ENCODE measurements at places on chromosomes 6 and 20.

DNA sequence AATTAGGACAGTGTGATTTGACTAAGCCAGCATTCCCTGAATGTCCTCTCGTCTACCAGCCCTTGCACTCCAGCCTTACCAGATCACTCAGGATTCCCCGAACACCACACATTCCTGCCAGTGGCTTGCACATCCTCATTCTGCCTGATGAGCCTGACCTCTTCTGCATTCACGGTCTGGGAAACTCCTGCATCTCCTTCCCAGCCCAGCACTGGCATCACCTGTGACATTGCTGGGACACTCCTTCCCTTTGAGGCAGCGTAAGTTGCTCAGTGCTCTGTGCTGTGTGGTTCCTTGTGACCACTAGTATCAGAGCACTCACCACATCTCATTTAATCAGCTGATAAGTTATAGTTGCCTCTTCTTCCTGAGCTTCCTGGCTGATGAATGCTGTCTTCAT, 17.3 kb downstream of the NCOA7 start:
- no peak for DNase-seq

GRCh38 chr6:33013608-33014007, 4.2 kb upstream of the HLA-DOA start:
- DNase-seq = no peak

DNA sequence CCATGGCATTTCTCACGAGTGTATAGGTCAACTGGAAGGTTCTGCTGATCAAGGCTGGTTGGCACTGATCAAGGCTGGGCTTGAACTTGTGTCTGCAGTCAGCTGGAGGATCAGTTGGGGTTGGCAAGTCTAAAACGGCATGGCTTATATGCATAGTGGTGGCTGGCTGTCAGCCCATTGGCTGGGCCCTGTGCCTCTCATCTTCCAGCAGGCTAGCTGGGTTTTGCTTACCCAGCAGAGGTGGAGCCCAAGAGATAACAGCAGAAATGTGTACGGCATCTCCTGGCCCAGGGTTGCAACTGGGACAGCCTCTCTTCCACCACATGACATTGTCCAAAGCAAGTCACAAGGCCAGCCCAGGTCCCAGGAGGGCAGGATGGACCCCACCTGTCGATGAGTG, 158.2 kb downstream of the BMP7 start:
- DNase-seq = no peak

DNA sequence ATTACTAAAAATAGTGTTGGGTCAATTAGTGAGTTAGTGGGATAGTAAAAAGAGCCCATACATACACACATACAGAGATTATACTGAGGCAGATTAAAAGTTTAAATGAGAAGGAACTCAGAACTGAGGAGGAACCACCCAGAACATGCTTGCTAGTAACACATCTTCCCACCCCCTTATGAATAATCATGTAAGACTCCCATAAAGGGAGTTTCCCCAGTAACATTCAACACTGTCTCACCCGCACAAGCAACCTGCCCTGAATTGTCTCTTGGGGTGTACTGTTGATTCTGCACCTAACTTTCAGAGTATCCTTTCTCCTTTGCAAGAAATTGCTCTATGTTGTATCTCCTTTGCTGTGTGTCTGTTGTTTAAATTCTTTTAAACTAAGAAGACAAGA, 11.1 kb upstream of the HLA-DQB2 start:
- DNase-seq = no peak

- DNase-seq = no peak
These were observed 973 bp downstream of the TRIM38 start for GRCh38 chr6:25963426-25964123.

- no peak for DNase-seq
These were observed 9.7 kb upstream of the GCNT2 start for GRCh38 chr6:10511477-10511876.

GRCh38 chr6:163720460-163721235, 306.1 kb downstream of the QKI start:
- no peak for DNase-seq

- no peak for DNase-seq
These were observed 35.5 kb downstream of the DHX35 start for GRCh38 chr20:38997622-38998021.

GRCh38 chr6:169966312-169967181, 215.1 kb downstream of the ERMARD start:
- DNase-seq = no peak

DNA sequence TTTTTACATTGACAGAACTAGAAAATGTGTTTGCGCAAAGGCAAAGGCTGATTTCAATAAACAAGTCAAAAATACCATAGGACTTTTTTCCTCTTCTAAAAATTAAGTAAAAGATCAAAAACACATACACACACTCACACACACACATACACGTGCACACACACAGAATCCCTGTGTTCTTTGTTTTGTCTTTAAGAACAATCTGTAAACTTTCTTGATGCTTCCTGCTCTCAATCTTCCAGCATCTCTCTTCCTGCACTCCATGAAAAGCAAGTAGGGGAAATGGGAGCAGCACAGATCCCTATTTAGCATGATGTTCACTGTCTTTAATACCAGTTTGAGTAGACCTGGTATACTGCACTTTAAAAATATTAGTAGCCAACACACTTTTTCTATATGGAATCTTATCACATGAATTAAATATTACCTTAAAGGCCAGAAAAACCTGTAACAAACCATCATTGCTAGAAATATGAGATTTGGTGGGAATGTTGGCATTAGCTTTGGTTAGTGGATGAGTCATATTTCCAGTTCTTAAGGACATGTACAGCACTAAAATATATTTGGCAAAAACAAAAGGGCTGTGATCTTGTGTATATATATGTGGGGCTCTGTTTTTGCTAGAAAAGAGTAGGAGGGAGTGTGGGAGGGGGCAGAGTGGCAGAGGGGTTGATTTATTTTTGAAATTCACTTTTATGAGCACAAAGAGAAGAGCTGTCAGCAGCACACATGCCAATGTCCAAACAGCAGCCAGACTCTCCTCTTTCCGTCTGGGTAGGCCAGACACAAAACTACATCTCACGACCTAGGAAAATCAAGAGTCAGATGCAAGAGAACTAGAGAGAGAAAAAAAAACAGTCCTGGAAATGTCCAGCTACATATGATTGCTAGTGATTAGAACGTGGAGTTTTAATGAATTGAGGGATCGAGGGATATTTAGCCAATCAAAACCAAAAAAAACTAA, 4.6 kb downstream of the PTPRK start:
- no peak for DNase-seq

- no peak for DNase-seq
These were observed 101.5 kb downstream of the POPDC3 start for GRCh38 chr6:105078386-105078708.

- no peak for DNase-seq
These were observed 188.4 kb upstream of the PHACTR1 start for GRCh38 chr6:12528136-12528535.

GRCh38 chr6:40419946-40420728, 167.0 kb downstream of the LRFN2 start:
- DNase-seq = no peak

DNA sequence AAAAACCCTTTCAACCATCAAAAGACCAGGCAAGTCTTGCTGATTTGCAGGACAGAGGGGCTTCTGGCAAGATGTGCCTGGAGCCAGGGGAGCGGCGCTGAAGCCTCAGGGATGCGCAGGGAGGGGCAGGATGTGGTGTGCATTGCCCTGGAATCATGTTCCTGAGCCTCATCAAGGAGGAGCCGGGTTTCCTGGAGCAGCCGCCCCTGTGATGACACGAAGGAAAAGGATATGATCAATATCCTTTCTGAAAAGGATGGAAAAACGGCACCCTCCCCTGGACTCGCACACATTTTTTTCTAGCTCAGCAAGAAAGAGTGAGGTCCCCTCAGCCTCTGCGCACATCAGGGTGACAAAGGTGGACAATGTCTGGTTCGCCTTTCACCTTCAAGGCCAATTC, 173.1 kb upstream of the SSTR4 start:
- DNase-seq = no peak

- DNase-seq = no peak
These were observed 41.6 kb downstream of the FAM209B start for GRCh38 chr20:56574531-56575142.

GRCh38 chr6:41878961-41879405, 16.2 kb downstream of the USP49 start:
- no peak for DNase-seq

DNA sequence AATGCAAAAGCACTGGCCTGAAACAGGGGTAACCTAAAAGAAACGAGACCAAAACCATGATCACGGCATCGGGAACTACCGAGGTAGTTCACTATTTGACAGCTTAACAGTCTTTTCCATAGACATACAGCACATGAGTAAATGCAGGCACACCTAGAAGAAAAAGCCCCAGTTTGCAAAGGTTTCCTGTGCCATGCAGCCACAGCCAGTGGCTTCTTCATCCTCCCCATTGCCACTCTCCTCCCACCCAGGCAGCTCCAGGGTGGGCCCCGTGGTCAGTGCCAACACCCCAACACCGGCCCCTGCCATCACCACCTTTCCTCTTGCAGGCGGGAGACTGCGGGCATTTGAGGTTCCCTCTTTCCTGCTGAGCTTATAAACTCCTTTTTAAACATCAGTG, 115.4 kb downstream of the SLC23A2 start:
- DNase-seq = no peak

- no peak for DNase-seq
These were observed 247.5 kb downstream of the TMEM242 start for GRCh38 chr6:157075549-157076450.

GRCh38 chr6:37202788-37203491, 33.0 kb downstream of the PIM1 start:
- DNase-seq = no peak

DNA sequence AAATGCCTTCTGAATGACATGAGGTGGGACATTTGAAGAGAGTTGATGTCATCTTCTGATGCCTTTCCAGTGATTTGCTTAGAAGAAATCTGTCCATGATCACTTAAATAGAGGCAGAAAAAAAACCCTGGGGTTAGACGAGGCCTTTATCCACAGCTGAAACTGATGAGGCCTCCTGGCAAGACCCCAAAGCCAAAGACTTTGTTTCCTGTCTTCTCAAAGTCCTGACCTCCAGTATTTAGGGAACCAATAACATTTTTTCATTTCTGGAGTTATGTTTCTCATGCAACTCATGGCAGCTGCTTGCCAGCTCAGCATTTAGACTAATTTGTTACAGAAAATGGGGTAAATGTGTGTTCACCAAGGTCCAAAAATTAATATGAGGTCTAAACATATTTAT, 248.0 kb upstream of the PRDM1 start:
- no peak for DNase-seq

GRCh38 chr20:63955827-63956663, at the start of gene UCKL1:
UCKL1 (minus strand) TSS chr20:63956416; CDS start chr20:63956372, 44 bp downstream.
- DNase-seq = peak; percentile 85

- DNase-seq = no peak
These were observed 6.7 kb downstream of the SDC4 start for GRCh38 chr20:45341579-45341938.

DNA sequence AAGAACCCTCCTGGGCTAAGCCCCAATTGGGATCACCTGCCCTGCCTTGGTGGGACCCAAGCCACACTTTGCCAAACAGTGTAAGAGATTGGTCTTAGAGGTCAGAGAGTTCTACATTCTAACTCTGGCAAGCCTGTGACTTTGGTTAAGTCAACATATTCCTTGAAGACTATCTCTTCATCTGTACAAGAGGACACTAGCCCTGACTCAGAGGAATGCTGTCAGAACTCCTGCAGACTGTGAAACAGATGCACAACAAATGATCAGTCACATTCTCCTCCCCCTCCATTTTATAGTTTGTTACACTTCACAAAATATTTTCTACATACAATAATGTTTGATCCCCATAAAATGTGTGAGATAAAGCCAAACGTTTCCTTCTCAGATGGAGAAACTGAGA, 91.7 kb upstream of the EPB41L1 start:
- DNase-seq = no peak

DNA sequence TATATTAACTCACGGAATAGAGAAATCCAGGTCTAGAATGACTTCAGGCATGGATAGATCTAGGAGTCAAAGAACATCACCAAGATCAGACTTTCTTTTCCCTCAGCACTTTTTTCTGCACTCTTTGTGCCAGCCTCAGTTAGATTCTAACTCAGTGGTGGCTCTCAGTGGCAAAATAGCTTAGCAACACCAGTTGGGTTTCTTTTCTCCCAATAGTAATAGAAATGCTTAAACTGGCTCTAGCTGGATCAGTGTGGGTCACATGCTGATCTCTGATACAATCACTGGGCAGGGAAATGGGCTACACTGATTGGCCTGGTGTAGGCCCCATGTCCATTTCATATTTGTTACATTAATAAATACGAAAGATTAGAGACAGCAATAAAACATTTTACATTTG, 44.2 kb upstream of the ARFGEF2 start:
- DNase-seq = no peak

DNA sequence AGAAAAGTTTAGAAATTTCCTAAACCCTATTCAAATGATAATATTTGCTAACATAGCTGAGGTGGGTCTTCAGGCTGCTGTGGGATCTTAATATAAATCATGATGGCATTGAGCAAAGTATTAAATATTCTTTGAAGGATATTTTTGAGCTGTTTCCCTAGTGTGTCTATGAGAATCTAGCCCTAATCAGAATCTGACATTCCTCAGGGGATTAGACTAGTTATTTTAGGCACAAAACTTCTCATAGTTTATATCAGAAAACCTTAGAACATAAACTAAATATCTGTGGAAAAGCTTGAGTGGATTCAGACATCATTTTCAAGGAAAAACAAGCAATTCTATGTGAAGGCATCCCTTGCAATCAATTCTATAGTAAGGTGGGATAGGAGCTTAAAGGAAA, 594.5 kb downstream of the RFPL4B start:
- DNase-seq = no peak

- DNase-seq = no peak
These were observed 99.0 kb upstream of the ADGRF1 start for GRCh38 chr6:47141171-47141570.

GRCh38 chr20:2652724-2653555, 508 bp downstream of the NOP56 start:
- no peak for DNase-seq

DNA sequence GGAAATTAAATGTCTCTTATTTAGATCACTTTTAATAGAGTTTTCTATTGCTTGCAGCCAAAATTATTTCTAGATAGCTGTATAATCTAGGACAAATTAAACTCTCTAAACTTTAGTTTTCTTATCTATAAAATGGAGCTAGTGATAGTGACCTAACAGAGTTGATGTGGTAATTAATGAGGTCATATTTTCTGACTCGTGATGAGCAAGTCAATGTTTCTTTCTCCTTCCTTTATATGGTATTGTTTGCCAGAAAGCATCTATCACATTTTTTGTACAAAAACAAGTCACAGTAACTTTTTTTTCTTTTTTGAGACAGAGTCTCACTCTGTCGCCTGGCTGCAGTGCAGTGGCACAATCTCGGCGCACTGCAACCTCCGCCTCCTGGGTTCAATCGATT, 267.7 kb downstream of the FARS2 start:
- no peak for DNase-seq

- DNase-seq = no peak
These were observed 96.8 kb downstream of the ADTRP start for GRCh38 chr6:11681770-11682169.

DNA sequence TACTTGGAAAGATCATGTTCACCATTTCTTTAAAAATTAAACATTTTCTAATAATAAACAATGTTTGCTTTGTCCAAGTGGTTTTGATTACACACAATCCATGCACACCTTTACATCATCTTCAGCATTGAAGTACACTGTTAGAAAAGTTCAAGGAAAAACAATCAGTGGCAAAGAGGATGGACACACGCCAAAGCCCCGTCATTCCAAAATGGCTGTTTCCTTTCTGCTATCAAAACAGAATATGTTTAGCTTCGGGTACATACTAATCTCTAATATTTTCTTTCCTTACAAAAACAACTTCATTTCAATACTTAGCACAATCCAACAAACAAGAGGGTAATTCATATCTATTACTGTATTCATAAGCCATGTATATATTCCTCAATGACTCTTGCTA, 24.5 kb downstream of the REPS1 start:
- DNase-seq = no peak
